ENCODE measurements at places on chromosomes 3 and 15. TPM values are rescaled to one million over a fixed set of nuclear protein-coding genes. Genes with fewer than 3 reads are reported as not detected.
A peak's percentile ranks its signal among the peaks of the same experiment; 100 is the strongest.

CCR1 gene
- total RNA-seq: 1.3 TPM

DNA sequence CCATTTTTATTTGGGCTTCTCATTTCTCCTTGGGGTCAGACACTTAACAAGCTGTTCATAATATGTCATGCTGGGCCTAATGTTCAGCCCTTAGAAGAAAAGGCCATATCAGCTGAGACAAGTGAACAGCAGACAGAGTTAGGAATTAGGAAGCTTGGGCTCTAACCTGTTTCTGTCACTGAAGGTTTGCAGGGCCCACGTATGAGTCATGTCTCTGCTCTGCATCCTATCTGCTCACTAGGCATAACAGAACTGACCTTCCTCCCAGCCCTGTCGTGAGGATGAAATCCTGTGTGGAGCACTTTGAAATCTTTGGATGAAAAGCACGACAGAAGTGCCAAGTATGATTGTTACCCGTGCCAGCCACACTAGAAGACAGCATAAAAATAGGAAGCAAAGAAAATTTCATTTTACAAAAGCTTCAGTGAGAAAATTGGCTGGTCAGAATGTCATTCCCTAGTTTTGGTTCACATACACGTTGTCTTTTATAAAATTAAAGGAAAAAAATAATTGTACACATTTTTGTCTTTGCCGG lies 26.5 kb upstream of the CD47 start:
- no peak overlapping the region for H3K27ac ChIP-seq
- no peaks in the 10 kb centered on the region for H3K27me3 ChIP-seq
- H3K4me1 ChIP-seq: no peaks in the 10 kb centered on the region
- no peaks in the 10 kb centered on the region for H3K36me3 ChIP-seq
- H3K4me3 ChIP-seq: no peak overlapping the region

ANKRD34C gene
- not detected for total RNA-seq

- peak; percentile 49 for DNase-seq
- no peaks in the 10 kb centered on the region for H3K36me3 ChIP-seq
- no peaks in the 10 kb centered on the region for H3K4me1 ChIP-seq
- H3K4me3 ChIP-seq: peak overlapping the region; percentile 53
- no peak overlapping the region for H3K27ac ChIP-seq
Measured at GRCh38 chr3:156291272-156292123, 171.1 kb downstream of the KCNAB1 start.

GPR176 gene
- 79.6 TPM for total RNA-seq

ZDHHC19 gene
- not detected for total RNA-seq

DNA sequence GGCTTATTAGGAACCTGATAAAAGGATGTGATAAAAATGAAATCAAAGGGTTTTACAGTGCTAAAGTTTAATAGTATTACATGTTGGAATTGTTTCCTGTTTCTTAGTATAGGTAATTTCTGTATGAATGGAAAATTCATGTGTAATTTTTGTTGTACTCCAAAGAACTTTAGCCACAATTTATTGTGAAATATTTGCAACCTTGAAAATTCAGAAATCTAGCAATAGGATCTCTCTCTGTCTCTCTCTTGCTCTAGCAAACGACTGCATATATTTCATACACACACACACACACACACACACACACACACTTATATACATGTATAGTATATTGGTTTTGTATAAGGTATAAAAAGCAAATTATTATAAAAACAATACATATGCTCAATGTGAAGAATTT lies 59.6 kb downstream of the PIAS1 start:
- H3K27ac ChIP-seq: no peak overlapping the region
- H3K4me3 ChIP-seq: peak overlapping the region; percentile 42
- DNase-seq: no peak
- no peaks in the 10 kb centered on the region for H3K36me3 ChIP-seq

GRCh38 chr15:92294759-92295158 lies 98.9 kb upstream of the ST8SIA2 start:
- no peak overlapping the region for H3K27ac ChIP-seq
- no peaks in the 10 kb centered on the region for H3K36me3 ChIP-seq
- no peaks in the 10 kb centered on the region for H3K4me1 ChIP-seq
- no peaks in the 10 kb centered on the region for H3K27me3 ChIP-seq
- H3K4me3 ChIP-seq: no peak overlapping the region
- no peak for DNase-seq

DNA sequence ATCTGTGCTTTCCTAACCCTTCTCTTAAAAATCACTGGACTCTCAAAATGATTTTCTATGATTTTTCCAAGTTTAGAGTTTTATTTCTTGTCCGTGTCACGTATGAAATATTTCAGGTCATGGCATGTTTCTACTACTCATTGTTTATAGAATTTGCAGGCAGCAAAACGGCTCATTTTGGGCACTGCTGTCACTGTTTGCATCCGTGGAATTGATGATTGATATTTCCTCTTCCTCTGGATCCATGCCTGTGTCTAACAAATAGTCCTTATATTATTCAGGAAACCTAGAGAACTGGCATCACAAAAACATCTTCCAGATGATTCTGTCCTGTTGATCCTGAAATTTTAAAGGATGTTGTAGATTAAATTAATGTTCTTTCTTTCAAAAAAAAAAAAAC lies 47.6 kb downstream of the LARS2 start:
- no peaks in the 10 kb centered on the region for H3K27me3 ChIP-seq
- no peaks in the 10 kb centered on the region for H3K4me1 ChIP-seq
- no peaks in the 10 kb centered on the region for H3K36me3 ChIP-seq
- DNase-seq: no peak
- H3K27ac ChIP-seq: no peak overlapping the region

PPP2R3A gene
- total RNA-seq: 10.5 TPM

RASGRF1 gene
- total RNA-seq: not detected

DNA sequence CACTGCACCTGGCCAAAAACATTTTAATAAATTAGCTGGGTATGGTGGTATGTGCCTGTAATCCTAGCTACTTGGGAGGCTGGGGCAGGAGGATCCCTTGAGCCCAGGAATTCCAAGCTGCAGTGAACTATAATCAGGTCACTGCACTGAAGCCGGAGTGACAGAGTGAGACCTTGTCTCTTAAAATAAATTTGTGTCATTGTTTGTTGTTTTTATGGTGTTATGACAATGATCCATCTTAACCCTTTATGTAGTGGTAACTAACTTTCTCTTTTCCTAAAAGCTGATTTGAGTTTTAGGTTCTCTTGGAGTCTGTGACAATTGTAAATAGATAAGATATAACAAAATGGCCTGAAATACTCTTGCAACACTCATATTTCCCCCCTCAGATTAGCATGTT lies 20.7 kb downstream of the FLNB start:
- H3K4me1 ChIP-seq: peaks cover 3% of the 10 kb centered on the region
- no peak for DNase-seq
- no peak overlapping the region for H3K4me3 ChIP-seq
- no peak overlapping the region for H3K27ac ChIP-seq

DUOXA2 gene
- not detected for total RNA-seq

DNA sequence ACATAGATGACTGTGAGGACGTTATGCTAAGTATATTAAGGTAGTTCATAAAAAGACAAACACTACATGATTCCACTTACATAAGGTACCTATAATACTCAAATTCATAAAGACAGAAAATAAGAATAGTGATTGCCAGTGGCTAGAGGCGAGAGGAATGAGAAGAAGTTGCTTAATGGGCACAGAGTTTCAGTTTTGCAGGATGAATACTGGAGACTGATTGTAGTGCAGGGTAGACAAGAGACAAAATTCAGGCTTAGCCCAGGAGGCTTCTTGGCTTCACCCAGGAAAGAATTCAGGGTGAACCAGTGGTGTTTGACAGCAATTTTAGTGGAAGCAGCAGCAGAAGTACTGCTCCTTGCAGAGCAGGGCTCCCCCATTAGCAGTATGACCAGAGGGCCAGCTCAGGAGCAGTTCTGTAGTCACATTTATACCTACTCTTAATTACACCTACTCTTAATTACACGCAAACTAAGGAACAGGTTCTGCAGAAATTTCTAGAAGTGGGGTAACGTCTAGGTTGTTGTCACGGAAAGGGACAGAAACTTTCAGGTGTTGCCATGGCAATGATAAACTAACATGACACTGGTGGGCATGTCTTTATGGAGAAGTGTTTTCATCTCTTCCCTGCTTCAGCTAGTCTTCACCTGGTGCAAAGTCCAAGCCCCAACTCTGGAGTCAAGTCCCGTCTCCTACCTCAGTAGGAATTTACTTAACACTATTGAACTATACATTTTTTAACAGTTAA lies 55.2 kb downstream of the TBL1XR1 start:
- H3K27ac ChIP-seq: no peak overlapping the region
- H3K4me3 ChIP-seq: no peak overlapping the region
- no peaks in the 10 kb centered on the region for H3K36me3 ChIP-seq
- H3K27me3 ChIP-seq: no peaks in the 10 kb centered on the region

DNA sequence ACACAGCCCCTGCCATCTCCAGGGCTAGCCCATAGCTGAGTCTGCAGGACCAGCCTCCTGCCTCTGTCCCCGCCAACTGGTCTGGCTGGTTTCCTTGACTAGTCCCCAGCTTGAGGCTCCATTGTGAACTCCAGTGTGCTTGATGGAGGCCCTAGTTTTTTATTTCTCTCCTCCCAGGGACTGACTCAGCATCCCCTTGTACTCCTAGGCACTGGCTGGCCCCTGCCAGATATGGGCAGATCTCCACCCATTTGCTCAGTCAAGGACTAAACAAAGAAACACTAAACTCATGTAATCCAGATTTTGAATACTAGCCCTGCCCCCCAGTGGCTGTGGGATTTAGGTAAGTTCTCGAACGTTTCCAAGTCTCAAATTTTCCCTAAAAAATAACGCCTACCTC lies 415.4 kb upstream of the RORA start:
- H3K27ac ChIP-seq: no peak overlapping the region
- no peaks in the 10 kb centered on the region for H3K27me3 ChIP-seq
- DNase-seq: peak; percentile 47
- H3K4me3 ChIP-seq: no peak overlapping the region

KIF7 gene
- total RNA-seq: 11.4 TPM

HTR3E gene
- total RNA-seq: not detected

Data from fibroblast of lung (primary cell).